ENCODE measurements at places on chromosomes 11 and 22. TPM values are rescaled to one million over a fixed set of nuclear protein-coding genes. Genes with fewer than 3 reads are reported as not detected.

The OR51B2 gene
- not detected for total RNA-seq

The OR51B4 gene
- total RNA-seq: not detected

The CNGA4 gene
- total RNA-seq: not detected

The UPB1 gene
- not detected for total RNA-seq

The OR52E1 gene
- total RNA-seq: not detected

The JHY gene
- 3.2 TPM for total RNA-seq
